NCI-H1436 treated with DMSO at 0.1 percent for 48 hours (cell line): ENCODE measurements at places on chromosomes 2 and 18.

GRCh38 chr2:219500135-219500534 is 1.4 kb downstream of the GMPPA start:
- DNase-seq: no peak

GRCh38 chr2:239274391-239275043 is 126.3 kb downstream of the HDAC4 start:
- no peak for DNase-seq

DNA sequence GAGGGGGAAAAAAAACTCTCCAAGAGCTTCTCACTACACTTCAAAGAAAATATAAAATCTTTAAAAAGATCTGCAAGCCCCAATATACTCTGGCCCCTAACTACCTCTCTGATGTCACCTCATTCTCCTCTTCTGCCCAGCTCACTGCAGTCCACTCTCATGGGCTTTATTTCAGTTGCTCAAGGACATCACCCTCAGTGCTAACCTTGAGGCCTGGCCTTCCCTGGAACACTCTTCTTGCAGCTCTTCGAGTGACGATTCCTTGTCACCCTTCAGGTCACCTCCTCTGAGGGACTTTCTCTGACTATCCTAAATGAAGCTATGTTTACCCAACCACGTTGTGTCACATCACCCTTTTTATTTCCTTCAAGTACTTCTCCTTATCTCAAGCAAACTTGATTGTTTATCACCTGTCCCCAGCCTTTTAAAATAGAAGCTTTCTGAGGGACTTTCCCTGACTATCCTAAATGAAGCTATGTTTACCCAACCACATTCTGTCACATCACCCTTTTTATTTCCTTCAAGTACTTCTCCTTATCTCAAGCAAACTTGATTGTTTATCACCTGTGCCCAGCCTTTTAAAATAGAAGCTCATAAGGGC is 10.4 kb downstream of the RTTN start:
- no peak for DNase-seq

GRCh38 chr2:43086451-43087221 is 139.8 kb downstream of the ZFP36L2 start:
- no peak for DNase-seq

DNA sequence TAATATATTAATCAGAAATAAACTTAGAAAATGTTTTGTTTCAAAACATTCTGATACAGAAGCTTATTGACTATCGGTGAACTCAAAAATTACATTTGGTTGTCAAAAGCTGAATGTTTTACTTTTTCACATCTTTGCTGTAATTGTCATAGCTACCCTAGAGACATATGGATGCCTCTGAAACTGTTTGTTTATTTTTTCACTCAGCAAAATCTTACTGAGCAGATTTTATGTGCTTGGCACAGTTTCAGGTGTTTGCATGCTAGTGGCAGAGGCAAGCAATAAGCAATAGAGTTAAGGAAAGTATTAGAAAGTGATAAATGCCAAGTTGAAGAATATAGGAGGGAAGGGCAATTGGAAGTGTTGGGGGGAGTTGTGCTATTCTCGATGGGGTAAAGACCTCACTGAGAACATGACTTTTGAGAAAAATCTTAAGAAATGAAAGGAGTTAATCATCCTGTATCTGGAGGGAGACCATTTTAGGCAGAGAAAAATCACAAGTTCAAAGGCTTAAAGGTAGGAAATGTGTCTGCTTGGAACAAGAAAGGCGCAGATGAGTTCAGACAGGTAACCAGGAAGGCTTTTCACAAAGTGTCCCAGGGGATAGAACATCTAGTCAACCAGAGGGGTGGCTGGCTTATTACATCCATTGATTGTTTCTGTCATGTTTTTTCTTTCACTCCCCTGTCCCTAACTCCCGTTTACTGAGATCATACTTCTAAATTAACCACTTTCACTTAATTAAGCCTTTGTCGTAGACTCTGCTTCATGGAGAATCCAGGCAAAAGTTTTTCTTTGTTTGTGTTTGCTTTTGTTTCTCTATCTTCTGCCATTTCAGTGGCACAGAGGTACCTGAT is 27.2 kb upstream of the COBLL1 start:
- no peak for DNase-seq

DNA sequence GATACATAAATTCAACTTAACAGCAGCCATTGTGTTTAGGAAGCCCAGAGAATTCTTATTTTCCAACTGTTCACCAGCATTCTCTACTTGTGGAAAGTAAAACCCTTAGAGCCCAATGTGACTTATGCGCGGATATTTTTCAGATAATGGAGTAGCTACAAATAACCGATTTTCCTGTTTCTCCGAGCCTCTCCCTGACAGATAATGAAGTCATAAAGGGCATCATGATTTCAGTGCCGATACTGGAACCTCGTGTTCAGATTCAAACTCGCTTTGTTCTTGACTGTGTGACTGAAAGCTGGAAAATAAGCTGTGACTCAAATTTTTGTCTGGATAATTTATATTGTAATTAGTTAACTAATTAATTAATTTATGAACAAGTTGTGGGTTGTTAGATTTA is 228.2 kb downstream of the VAPA start:
- no peak for DNase-seq

GRCh38 chr2:121136323-121136722 is 148.7 kb downstream of the TFCP2L1 start:
- DNase-seq: no peak

DNA sequence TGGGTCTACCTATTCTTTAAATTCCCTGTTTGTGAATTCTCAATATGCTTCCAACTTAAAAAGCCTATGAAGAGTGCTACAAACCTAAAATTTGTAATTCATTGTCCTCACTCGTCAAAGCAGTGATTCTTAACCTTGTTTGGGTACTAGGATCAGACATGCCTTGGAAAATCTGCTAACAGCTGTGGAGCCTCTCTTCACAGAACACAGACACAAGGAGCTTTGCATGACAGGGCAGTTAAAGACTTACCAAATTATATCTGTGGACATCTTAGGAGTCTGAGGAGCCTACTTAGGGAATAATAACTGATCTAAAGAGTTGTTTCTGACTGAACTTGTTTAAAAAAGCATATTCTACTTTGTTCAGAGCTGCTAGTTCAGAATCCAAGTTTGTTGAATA is 38.1 kb downstream of the TMEM87B start:
- no peak for DNase-seq

DNA sequence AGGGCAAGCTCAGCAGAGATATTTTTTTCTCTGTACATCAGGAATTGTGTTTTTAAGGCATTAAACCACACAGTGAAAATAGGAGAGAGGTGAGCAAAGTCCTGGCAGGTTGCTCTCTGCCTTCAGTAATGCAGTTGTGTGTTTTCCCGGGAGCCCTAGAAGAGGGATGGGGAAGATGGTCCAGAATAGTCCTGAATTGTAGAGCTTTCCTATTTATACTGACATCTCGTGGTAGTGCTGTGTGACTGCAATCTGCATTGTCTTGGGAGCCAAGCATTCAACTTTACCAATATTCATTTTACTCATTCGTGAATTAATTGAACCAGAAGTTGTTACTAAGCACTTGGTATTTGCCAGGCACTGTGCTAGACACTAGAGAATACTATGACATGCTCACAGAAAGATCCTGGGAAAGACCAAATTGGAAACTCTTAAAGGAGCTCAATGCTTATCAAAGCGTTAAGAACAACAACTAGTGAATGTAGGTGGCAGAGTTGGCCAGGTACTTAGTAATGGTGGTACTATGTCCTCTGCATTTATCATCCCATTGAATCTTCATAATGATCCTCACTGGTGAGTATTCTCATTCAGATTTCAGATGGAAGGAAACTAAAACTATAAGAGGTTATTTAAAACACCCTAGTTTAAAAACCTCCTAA is 214.6 kb downstream of the TRIB2 start:
- no peak for DNase-seq

DNA sequence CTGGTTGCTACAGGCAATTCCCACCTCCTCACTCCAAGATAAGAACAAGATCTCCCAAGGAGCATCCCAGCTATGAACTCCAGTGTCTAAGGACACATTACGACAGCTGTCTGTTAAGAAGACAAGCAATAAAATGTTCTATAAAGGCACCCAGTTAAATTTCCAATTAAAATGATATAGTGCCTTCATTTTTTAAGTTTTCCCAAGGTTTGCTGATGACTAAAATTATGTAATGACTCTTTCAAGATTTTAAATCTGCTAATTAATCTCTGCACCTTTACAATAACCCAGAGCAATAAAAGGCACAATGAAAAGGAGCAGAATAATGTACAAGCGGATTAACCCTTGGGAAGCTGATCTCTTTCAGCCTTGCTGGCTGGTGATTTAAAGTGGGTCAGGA is 61.6 kb upstream of the REG3G start:
- DNase-seq: no peak

GRCh38 chr2:171405546-171405945 is 28.2 kb downstream of the METTL8 start:
- DNase-seq: no peak

DNA sequence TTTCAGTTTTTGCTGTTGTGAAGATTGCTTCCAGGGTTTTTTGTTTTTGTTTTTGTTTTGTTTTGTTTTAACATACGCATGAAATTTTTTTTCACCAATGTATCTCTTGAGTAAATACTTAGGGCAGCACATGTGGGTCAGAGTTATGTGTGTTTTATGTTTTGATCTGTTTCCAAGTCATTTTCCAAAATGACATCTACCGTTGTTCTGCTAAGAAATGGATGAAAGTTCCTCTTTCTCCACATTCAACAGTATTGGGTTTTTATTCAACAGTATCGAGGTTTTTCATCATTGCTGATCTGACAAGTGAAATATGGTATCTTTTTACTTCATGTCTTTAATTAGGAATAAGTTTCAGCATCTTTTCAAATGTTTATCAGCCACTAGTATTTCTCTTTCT is 16.7 kb downstream of the RNF144A start:
- DNase-seq: no peak

GRCh38 chr2:7011356-7012083 is 94.3 kb downstream of the RNF144A start:
- no peak for DNase-seq

DNA sequence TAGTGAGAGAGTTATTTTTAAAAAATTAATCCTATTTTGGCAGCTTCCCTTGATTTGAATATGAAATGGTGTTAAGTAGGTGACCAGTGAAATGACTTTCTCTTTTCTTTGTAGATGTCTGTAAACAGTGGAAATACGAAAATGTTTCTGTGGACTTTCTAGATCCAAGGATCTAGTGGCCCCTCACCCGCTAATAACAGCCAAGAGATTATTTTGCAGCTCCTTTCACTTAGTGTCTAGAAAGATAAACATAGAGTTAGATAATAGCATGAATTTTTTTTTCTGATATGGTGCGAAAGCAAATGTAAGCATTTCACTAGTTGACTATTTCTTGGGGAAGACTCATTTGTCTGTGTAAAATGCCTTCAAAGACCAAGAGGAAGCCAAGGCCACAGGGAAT is 57.7 kb downstream of the ARHGAP15 start:
- DNase-seq: no peak

DNA sequence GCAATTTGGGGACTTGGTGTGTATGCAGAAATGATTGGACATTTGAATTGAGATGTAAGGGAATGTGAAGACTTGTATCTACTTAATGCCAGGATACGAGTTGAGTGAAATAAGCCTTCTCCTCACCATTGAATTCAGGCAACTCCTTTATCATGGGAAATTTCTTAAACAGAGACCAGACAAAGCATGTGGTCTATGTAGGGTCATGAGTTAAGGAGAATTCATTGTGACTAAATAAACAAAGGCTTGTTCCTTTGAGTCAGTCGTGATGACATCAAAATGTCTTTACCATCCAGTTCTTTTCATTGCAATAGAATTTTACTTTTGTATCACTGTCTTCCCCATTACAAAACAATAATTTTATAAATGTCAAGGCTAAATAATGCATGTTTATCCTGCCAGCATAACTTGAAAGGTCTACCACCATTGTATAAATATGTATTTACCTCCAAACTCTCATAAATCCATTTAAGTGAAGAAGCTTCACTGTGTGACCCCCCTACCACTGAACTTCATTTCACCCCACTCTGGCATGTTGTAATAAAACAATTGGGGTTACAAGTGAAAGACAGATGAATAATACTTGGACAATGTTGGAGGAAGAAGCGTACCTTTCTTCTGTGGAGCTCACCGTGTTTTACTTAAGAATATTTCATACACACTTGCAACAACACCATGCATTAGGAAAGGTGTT is 149.4 kb downstream of the EPHA4 start:
- DNase-seq: no peak

GRCh38 chr18:47373465-47373864 is 122.0 kb upstream of the SKOR2 start:
- no peak for DNase-seq

DNA sequence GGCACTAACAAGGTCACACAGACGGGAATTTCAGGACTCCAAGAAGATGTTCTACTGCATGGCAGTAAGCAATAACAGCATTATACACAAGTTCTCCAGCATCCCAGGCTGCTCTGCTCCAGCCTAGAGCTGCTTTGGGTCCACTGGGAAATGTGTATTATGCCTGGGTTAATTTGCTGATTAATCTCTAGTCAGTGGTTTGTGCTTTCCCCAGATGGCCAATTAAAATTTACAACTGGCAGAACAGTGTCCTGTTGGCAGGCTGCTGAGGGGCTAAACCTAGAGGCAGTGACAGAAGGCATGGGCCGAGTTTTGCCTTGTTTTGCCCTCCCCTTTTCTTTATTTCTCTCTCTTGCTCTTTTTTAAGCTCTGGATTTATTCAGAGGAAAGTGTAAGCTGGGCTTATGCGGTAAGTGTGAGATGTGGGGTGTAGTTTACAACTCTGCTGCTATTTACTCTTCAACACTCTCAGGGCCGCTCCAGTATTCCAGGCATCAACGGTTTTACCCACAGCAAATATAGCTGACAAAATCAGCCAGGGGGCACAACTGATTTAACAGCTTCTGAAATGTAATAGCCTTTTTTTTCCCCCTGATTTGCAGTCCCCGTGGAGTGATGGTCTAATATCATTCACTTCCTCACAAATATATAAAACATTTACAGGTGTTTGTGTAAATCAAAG is 348.0 kb downstream of the GPD2 start:
- DNase-seq: peak; percentile 57

GRCh38 chr2:80073134-80073561 is 231.4 kb downstream of the LRRTM1 start:
- no peak for DNase-seq

- no peak for DNase-seq
These were observed 96.6 kb upstream of the ALPP start for GRCh38 chr2:232281858-232282507.

GRCh38 chr2:67652679-67653078 is 255.5 kb downstream of the ETAA1 start:
- no peak for DNase-seq

DNA sequence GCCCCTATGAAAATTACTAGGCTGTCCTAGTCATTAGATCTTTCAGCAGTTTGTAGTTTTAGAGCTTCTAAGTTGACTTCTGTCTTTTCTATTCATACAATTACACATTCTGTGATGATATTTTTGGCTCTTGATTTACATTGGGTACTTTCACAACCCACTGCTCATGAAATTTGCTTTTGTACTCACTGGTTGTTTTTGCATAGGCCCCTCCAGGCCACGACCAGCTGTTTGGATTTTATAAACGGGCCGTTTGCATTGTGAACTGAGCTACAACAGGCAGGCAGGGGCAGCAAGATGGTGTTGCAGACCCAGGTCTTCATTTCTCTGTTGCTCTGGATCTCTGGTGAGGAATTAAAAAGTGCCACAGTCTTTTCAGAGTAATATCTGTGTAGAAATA is 193.8 kb downstream of the RPIA start:
- no peak for DNase-seq

- no peak for DNase-seq
These were observed 25.8 kb downstream of the CAB39 start for GRCh38 chr2:230738391-230738811.

GRCh38 chr2:183666031-183666430 is 541.8 kb downstream of the NUP35 start:
- no peak for DNase-seq

GRCh38 chr2:108271691-108272253 is 16.9 kb upstream of the SULT1C2 start:
- DNase-seq: no peak
